ENCODE measurements at places on chromosomes 12 and 14. TPM values are rescaled to one million over a fixed set of nuclear protein-coding genes. Genes with fewer than 3 reads are reported as not detected.

GRCh38 chr14:104532191-104532555 is 47.4 kb upstream of the C14orf180 start:
- H3K4me3 ChIP-seq = no peak overlapping the region
- H3K36me3 ChIP-seq = no peaks in the 10 kb centered on the region
- DNase-seq = no peak
- H3K4me1 ChIP-seq = no peaks in the 10 kb centered on the region
- H3K27ac ChIP-seq = no peak overlapping the region
- H3K27me3 ChIP-seq = no peaks in the 10 kb centered on the region

GRCh38 chr14:104363891-104364760 is 215.4 kb upstream of the C14orf180 start:
- H3K36me3 ChIP-seq = no peaks in the 10 kb centered on the region
- no peaks in the 10 kb centered on the region for H3K4me1 ChIP-seq
- no peak for DNase-seq
- H3K4me3 ChIP-seq = no peak overlapping the region
- no peak overlapping the region for H3K27ac ChIP-seq

DNA sequence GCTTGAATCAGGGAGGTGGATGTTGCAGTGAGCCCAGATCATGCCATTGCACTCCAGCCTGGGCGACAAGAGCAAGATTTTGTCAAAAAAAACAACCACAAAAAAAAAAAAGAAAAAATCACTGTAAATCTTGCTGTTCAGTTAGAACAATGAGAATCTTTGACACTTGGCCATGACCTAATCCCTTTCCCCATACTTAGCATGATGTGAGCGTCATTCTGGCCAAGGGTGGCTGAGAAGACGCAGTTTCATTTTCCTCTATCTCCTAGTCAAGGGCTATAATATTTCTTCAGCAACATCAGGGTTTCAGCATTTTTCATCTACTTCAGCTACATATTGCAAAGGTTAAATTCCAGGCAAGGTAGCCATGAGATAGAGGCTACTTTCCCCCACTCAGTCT is 599.4 kb upstream of the MDGA2 start:
- no peak overlapping the region for H3K4me3 ChIP-seq
- no peak for DNase-seq
- H3K27ac ChIP-seq = no peak overlapping the region
- H3K36me3 ChIP-seq = no peaks in the 10 kb centered on the region

GRCh38 chr14:79961197-79961596 is 250.1 kb downstream of the DIO2 start:
- no peak for DNase-seq
- H3K4me1 ChIP-seq = no peaks in the 10 kb centered on the region
- H3K27me3 ChIP-seq = no peaks in the 10 kb centered on the region
- H3K36me3 ChIP-seq = no peaks in the 10 kb centered on the region
- H3K27ac ChIP-seq = no peak overlapping the region

GRCh38 chr12:18552829-18553228 is 185.0 kb downstream of the PLCZ1 start:
- no peak for DNase-seq
- no peak overlapping the region for H3K4me3 ChIP-seq
- H3K27me3 ChIP-seq = no peaks in the 10 kb centered on the region
- no peaks in the 10 kb centered on the region for H3K36me3 ChIP-seq
- H3K4me1 ChIP-seq = no peaks in the 10 kb centered on the region

DNA sequence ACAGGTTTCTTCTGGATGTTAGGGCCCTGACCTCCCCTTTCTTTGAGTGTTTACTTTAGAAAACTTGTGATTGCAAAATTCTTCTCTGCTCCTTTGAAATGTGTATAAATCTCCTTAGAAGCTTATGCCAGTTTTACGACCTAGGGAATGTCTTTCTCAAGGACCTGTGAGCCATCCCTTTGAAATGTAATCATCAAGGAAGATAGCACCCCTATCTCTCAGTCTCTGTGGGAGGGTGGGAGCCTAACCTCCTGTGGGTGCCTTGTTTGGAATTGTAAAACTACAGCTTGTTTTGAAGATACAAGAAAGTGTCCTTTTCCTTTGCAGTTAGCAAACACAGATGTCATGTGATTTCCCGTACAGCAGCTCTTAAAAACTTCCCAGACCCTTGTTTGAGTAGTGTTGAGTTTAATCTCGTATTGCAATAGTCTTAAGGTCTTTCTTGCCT is 3.3 kb downstream of the OR10AD1 start:
- H3K36me3 ChIP-seq = no peaks in the 10 kb centered on the region
- H3K4me3 ChIP-seq = peak overlapping the region; percentile 89
- peaks cover 28% of the 10 kb centered on the region for H3K4me1 ChIP-seq
- peak; percentile 46 for DNase-seq

GRCh38 chr12:93060666-93061472 is 131.8 kb upstream of the EEA1 start:
- no peaks in the 10 kb centered on the region for H3K36me3 ChIP-seq
- no peaks in the 10 kb centered on the region for H3K27me3 ChIP-seq
- H3K27ac ChIP-seq = no peak overlapping the region
- no peak for DNase-seq
- H3K4me1 ChIP-seq = no peaks in the 10 kb centered on the region
- no peak overlapping the region for H3K4me3 ChIP-seq

DNA sequence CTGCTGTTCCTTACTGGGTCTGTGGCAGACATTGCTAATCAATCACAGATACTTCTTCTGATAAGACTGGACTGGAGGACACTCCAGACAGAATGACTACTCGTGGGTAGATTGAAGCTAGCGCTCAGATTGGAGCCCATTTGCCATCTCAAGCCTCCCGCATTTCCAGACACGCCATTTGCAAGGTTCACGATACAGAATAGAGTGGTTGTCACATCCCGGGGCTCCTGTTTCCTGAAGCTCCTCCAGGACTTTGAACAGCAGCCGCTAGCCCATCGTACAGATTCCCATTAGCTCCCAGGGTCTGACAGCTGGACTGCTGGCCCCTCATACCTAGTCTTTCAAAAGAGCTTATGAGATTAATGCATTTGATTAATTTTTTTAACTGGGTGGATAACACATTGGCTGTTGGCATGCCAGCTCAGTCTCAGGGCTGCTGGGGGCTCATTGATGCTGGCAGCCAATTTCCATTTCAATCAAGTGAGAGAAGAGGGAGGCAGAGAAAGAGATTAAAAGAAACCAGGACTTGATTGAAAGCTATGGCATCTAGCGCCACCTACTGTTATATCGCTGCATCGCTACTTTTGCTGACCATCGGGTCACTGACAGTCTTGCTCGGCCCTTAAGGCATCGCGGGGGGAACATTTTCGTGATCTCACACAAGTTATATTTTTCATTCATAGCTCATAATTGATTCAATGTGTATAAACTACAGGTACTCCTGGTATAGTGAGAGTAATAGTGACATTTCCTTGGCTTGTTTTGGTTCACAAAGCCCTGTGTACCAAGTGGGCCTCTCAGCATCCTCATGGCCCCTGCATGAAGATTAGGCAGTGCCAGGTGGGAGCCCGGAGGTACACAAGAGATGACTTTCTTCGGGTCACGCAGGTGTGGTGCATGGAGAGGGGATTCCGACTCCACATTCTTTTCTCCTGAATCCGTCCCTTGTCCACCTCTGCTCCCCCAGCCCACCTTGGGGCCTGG is 78.6 kb downstream of the CCDC60 start:
- H3K27ac ChIP-seq = no peak overlapping the region
- H3K4me3 ChIP-seq = no peak overlapping the region
- no peaks in the 10 kb centered on the region for H3K27me3 ChIP-seq
- DNase-seq = no peak

GRCh38 chr12:131919366-131920156 is 9.5 kb upstream of the PUS1 start:
- H3K4me3 ChIP-seq = no peak overlapping the region
- H3K27me3 ChIP-seq = no peaks in the 10 kb centered on the region
- H3K4me1 ChIP-seq = no peaks in the 10 kb centered on the region
- H3K36me3 ChIP-seq = peaks cover 68% of the 10 kb centered on the region
- no peak overlapping the region for H3K27ac ChIP-seq

DNA sequence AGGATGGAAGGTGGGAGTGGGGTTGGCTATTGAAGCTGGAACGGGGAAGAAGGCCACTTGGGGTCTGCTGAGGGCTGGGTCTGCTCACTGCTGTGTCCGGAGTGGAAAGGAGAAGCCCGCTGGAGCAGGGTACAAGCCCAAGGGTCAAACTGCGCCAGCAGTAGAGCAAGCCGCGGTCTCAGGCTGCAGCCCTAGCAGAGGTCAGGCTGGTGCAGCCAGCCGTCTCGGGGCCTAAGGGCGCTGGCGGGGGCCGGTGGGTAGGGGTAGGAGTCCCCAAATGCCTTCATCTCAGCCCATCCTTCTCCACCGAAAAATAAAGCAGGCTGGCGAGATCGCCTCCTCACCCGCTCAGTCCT is 718 bp upstream of the JDP2 start:
- H3K4me3 ChIP-seq = peak overlapping the region; percentile 41
- H3K36me3 ChIP-seq = no peaks in the 10 kb centered on the region
- no peak for DNase-seq
- H3K4me1 ChIP-seq = no peaks in the 10 kb centered on the region

- no peak for DNase-seq
- peaks cover 28% of the 10 kb centered on the region for H3K4me1 ChIP-seq
- no peak overlapping the region for H3K4me3 ChIP-seq
- no peak overlapping the region for H3K27ac ChIP-seq
Measured at GRCh38 chr14:69685218-69685616, 73.8 kb downstream of the SUSD6 start.

DNA sequence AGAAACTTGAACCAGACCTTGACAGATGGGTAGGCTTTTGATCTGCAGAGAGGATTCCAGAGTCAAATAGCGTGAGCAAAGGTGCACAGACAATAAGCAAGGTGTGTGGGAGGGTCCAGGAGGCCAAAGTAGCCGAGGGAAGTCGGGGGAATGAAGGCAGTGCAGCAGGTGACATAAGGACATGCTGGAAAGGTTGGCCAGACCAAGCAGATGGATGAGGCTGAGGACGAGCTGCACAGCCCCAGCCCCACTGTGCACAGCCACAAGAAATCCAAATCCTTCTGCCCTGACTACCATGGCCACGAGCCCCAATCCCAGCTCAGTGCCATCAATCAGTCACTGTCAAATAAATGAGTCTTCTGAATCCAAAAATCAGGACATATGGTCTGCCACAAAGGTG is 5.4 kb downstream of the TTC7B start:
- H3K36me3 ChIP-seq = no peaks in the 10 kb centered on the region
- H3K4me3 ChIP-seq = no peak overlapping the region
- H3K4me1 ChIP-seq = no peaks in the 10 kb centered on the region

DNA sequence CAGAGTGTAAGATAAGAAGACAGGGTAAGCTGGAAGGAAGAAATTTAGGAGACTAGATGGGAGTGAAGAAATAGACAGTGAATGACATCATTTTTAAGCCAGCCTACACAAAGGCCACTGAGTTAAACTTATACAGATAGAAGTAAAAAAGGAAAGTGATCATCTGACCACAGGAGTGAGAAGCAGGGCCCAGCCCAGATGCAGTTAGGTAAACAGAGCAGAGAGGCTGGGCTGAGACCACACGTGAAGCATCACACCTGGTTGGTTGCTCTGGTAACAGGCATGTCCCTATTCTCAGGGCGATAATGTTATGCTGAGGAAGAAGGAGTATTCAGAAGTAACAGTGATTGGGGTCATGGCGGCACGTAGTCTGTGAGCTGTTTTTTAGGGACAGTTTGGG is 1079.4 kb downstream of the AACS start:
- DNase-seq = no peak
- H3K27me3 ChIP-seq = no peaks in the 10 kb centered on the region
- no peaks in the 10 kb centered on the region for H3K4me1 ChIP-seq
- no peaks in the 10 kb centered on the region for H3K36me3 ChIP-seq

GRCh38 chr12:89789862-89790261 is 81.2 kb upstream of the ATP2B1 start:
- DNase-seq = no peak
- no peaks in the 10 kb centered on the region for H3K27me3 ChIP-seq
- H3K4me3 ChIP-seq = no peak overlapping the region
- H3K36me3 ChIP-seq = no peaks in the 10 kb centered on the region
- H3K27ac ChIP-seq = no peak overlapping the region

Gene RNFT2
- 8.3 TPM for total RNA-seq

- no peak for DNase-seq
- no peaks in the 10 kb centered on the region for H3K36me3 ChIP-seq
- H3K4me1 ChIP-seq = peaks cover 25% of the 10 kb centered on the region
- H3K4me3 ChIP-seq = no peak overlapping the region
- no peak overlapping the region for H3K27ac ChIP-seq
- no peaks in the 10 kb centered on the region for H3K27me3 ChIP-seq
Measured at GRCh38 chr12:94284859-94285258, 136.5 kb downstream of the PLXNC1 start.
